ENCODE measurements at places on chromosomes 11 and 22.

- no peak for DNase-seq
Measured at GRCh38 chr11:8754241-8754640, 71.6 kb downstream of the RPL27A start.

- no peak for DNase-seq
Measured at GRCh38 chr11:44747836-44748235, 21.1 kb downstream of the TSPAN18 start.

- no peak for DNase-seq
Measured at GRCh38 chr11:6717426-6717825, 34.3 kb upstream of the MRPL17 start.

GRCh38 chr22:49099089-49099488, 728.6 kb downstream of the BRD1 start:
- no peak for DNase-seq

GRCh38 chr11:29511394-29511793, 505.4 kb downstream of the KCNA4 start:
- no peak for DNase-seq

- DNase-seq, result no peak
Measured at GRCh38 chr11:11220786-11221185, 132.3 kb downstream of the CSNK2A3 start.

GRCh38 chr22:49724893-49725489, 102.7 kb downstream of the BRD1 start:
- peak; percentile 57 for DNase-seq

DNA sequence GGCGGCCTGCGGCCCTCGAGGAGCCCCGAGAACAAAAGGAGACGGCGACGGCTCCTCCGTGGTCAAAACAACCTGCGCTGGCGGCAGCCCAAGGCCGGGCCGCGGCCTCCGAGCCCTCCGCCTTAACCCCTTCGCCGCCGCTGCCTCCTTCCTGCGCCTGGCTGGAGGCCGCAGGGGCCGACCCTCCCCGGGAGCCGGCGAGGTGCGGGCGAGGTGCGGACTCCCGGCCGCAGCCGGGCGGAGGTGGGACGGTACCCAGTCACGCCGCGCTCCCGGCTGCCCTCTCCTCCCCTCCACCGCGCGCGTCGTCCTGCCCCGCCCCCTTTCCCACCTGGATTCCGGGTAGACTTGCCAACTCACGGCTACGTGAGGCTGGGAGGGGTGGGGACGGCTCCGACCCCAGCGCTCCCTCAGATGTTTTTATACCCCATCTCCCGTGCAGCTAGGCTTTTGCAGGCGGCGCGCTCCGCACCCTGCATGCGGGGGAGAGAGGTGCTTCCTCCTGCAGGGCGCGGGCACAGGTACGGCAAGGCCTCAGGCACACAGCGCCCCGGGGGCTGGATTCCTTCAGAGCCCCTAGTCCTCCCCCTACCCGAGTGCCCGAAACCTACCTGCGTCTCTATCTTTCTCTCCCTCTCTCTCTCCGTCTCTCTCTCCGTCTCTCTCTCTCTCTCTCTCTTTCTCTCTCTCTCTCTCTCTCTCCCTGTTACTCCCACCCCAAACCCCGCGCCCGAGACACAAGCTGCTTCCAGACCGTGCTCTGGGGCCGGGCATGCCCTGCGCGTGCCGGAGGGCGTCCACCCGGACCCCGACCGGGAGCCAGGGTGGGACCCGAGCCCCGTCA, 2.0 kb downstream of the PDGFB start:
- DNase-seq, result peak; percentile 35

GRCh38 chr11:133024301-133024700, 508.0 kb downstream of the OPCML start:
- DNase-seq, result no peak

All from CD4-positive, alpha-beta T cell treated with Interleukin-4 for 4 hours (primary cell).